ENCODE measurements at places on chromosomes 5 and 9. TPM values are rescaled to one million over a fixed set of nuclear protein-coding genes. Genes with fewer than 3 reads are reported as not detected.

DNA sequence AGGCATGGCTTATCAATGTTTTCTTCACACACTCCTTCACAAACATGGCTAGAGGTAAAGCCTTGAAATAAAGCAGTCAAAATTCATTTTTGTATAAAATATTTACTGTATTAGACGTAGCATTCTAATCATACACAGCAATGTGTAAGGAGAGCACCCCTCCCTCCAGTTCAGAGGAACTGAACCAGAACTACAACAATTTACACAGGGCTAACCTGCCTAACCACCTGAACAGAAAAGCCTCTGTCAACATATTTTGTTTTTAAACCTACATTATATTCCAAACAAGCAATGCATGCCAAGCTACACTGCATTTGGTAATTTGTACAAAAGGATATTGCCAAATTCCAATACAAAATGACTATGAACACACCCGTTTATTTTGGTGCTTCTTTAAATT is 41.6 kb downstream of the MLLT3 start:
- no peak for DNase-seq

DNA sequence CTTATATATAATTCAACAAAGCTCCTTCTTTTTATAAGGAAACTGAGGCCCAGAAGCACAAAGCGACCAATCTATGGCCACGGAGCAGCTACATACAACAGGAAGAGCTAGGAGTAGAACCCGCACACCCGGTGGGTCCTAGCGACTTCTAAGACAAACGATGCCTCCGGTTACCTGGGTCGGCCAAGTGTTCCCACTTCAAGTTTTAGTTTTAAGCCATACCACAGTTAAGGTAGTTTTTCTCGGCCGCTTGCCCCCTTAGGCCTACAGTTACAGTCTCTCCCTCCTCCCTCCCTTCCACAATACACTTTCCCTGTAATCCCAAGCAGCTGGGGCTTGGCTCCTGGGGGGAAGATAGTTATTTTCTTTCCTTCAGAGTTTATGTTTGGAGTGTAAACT is 533 bp downstream of the SREK1IP1 start:
- DNase-seq: peak; percentile 61

DNA sequence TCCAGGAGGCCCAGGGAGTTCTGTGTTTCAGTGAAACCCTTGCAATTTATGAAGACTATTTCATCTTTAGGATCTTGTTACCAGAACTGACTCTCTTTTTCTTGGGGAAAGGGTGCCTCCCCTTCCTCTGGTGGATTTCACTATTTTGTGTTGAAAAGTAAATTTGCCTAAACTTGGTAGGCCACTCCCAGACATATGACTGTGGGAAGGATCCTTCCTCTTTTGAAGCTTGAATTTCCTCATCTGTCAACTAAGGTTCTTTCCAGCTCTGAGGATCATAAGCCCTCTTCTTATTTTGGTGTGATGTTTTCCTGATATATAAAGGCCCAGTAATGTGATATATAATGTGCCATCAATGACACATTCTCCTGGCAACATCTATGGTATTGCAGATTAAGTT is 59.1 kb upstream of the ZFAND5 start:
- no peak for DNase-seq

- no peak for DNase-seq
These were observed 10.0 kb downstream of the MEF2C start for GRCh38 chr5:88872971-88873370.

DNA sequence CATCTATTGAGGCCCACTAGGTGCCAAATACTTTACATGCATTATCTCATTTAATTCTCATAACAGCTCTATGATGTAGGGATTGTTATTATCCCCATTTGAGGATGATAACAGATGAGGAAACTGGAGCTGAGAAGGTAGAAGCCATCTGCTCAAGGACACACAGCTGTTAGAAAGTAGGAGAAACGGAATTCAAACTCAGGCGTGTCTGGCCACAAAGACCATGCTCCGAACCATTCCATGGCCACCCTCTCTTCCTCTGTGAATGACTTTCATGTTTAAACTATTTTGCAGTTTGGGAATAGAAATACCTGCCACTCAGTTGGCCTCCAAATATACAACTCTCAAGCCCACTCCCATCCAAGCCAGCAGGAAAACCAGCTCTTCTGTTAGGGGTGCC is 87.6 kb upstream of the ANKRD55 start:
- no peak for DNase-seq

DNA sequence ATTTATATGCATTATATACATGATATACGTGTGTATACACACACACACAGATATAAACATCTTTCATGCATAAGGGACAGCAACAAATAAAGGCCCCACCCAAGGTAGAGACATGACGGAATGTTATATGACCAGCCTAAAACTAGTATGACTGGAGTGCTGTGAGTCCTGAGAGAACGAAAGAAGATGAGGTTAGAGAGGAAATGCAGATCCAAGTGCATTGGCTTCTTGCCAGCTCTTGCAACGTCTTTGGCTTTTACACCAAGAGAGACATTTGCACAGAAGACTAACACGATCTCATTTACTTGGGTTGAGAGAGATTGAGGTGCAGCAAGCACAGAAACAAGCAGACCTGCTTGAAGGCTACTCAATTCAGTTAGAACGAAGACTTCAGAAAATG is 23.0 kb downstream of the CDH10 start:
- peak; percentile 76 for DNase-seq

- DNase-seq: peak; percentile 64
These were observed 259.3 kb upstream of the SLC30A5 start for GRCh38 chr5:68834491-68834981.

PCDHGA8 gene
- total RNA-seq: 3.3 TPM

Measured in skin of body (tissue), 3 donors.